Renal cortical epithelial cell (primary cell): ENCODE measurements at places on chromosomes 2 and 18.

DNA sequence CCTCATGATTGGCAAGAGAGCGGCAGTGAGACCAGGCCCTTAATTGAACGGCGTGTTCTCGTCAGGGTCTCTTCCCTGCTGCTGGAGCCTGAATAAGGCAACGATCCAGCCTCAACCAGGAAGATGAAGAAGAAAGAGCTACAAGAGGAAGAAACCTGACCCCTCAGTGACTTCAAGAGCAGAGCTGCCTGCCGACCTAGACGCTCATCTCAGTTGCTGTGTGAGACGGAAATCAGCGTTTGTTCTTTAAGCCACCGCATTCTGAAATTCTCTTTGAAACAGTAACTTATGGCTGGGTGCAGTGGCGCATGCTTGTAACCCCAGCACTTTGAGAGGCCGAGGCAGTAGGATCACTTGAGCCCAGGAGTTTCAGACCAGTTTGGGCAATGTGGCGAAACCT is 29.6 kb upstream of the KCNG3 start:
- no peak for DNase-seq

DNA sequence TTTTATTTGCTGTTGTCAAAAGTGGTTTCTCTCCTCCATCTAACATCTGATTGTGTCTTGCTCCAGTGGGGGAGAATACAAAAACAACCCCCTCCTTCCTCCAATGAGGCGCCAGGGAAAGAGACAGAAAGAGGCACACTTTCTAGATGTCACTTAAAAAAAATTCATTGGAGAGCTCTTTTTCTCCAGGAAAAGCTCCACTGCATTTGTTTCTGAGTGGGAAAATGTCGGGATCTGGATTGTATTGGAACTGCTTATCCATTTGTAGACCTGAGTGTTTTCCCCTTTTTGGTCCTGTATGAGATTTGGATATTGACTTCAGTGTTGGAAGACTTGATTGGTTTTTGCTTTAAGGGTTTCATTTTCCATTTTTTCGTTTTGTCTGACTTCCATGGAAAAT is 995 bp downstream of the MBD5 start:
- no peak for DNase-seq

GRCh38 chr18:48749768-48750167 is 201.0 kb downstream of the SMAD7 start:
- no peak for DNase-seq

DNA sequence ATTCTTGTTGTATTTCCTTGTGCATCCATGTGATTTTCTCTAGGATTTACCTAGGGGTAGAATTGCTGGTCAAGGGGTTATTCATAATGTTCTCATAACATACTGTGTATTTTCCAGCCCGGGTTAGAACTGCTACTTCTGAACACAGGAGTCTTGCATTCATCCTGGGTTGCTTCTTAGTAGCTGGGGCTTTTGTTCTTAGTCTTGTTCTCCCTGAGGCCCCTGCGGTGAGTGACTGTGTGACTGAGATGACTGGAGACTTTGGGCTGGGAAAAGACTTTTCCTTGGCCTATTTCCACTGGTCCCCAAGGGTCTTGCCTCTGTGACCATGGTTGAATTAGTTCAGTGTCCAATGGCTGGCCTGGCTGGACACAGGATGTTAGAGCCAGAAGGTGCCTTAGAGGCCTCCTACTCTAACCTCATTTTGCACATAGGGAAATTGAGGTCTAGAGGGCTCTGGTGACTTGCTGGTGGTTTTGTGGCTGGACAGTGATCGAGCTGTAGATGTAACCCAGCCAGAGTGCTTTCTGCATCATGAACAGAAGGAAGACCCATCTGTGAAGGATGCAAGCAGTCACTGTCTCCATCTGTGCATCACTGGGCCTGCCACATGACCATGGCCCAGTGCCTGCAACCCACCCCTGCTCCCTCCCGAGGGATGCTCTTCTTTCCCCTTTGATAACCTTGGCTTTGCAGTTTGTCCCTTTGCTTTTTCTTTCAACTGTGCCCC is 233.3 kb downstream of the FHOD3 start:
- no peak for DNase-seq

DNA sequence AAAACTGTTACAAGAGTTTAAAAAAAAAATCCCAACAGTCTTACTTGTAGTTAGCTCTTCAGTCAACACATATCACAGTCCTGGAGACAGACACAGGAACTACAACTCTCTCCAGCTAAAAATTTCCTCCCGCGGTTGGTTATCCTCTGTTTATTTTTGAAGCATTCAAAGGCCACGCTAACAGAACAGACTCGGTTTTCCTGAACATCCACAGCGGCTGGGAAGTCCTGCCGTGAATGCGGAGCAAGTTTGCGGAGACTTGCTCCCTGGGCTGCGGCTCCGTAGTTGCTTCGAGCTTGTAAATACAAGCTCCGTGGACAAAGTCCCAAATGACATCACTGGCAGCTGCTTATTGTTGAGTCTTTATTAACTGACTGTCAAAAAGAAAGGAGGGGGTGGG is at the start of gene NCKAP5:
Gene NCKAP5, minus strand, starts transcription at position 292 of the 400 bp plus-strand sequence. CDS start 50,937 bp downstream, outside the sequence.
- peak; percentile 68 for DNase-seq

- DNase-seq = no peak
These were observed 35.1 kb upstream of the CD8A start for GRCh38 chr2:86825693-86826381.
